Activated CD8-positive, alpha-beta memory T cell treated with anti-CD3 and anti-CD28 coated beads for 24 hours (primary cell): ENCODE measurements at places on chromosomes 1 and 21.

GRCh38 chr1:25774921-25775771, 24.8 kb upstream of the SELENON start:
- peak; percentile 87 for DNase-seq

GRCh38 chr1:117636637-117637425, 31.0 kb downstream of the TENT5C start:
- peak; percentile 38 for DNase-seq

GRCh38 chr1:182366596-182366995, 25.0 kb downstream of the GLUL start:
- no peak for DNase-seq

DNA sequence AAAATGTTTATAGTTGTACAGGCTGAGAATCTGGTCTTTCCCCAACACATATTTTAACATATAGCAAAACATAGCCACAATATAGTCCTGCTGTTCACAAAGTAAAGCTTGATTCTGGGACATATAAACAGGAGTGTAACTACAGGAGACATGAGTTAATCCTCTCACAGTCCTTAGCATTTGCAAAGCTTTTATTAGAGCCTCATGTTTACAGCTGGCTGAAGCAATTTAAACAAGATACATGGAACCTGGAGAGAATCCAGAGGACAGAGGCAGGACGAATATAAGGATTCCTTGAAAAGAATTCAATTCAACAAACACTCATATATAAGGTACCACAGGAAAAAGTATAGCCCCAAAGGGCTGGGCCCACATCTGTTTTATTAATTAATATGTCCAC, 163.4 kb downstream of the ADGRL4 start:
- no peak for DNase-seq

DNA sequence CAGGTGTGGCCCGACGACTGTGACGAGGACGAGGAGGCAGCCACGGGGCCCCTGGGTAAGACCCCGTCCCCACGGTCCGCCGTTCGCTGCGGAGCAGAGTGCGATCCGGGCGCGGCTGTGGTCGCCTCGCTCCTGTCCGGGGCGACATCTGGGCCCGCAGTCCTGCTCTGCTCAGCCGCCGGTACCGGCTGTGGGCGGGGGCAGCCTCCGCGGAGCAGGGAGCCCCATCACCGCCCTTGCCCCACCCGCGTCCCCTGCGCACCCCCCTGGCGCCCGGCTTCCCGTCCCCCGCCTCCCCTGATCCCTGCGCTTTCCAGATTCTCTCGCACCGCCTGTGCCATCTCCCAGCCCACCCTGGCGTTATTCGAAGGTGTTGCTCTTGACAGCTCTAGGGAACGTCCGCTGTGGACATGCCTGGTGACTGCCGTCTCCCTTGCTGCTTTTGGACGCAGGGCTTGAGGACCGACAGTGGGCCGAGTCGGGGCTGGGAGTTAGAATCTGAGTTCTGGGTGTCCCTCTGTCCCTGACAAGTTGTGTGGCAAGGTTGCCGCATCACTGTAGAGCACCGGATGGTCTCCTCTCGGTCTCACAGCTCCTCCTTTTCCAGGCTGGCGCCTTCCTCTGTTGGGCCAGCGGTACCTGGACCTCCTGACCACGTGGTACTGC, 596 bp downstream of the TOR3A start:
- DNase-seq: peak; percentile 76

DNA sequence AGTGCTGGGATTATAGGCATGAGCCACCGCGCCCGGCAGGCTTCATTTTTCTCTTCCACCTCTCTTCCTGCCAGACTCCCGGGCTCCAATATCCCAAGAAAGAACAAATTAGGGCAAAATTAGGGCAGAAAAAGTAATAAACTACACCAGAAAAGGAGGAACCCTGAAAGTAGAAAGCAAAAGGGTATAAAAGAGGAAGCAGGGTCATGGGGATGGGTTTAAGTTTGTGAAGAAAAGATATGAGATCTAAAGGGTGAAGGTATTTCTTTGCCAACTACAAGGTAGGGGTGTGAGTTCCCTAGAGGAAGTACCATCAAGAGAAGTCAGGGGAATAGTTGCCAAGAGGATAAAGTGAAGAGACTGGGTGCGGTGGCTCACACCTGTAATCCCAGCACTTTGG, 9.9 kb downstream of the PTPN22 start:
- no peak for DNase-seq

DNA sequence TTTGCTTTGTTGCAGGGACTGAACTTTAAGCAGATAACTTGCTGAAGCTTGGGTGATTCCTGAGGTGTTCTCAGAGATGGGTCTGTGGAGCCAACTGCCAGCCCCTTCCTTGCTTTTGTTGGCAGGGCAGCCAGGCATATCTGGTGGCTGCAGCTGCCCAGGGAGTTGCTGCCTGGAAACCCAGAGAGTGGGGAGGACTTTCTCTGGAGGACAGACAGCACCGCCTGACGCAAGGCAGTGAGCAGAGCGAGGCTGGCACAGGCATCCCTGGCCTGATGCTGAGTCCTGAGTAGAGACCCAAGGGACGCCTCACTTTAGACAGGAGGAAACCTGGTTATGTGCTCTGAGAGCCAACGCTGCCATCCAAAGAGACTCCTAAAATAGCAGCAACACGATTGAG, 9.8 kb upstream of the OLFML2B start:
- no peak for DNase-seq

- DNase-seq: no peak
Measured at GRCh38 chr1:159941141-159941540, 4.3 kb downstream of the IGSF9 start.

- no peak for DNase-seq
Measured at GRCh38 chr1:86567878-86568277, 21.0 kb downstream of the CLCA4 start.

DNA sequence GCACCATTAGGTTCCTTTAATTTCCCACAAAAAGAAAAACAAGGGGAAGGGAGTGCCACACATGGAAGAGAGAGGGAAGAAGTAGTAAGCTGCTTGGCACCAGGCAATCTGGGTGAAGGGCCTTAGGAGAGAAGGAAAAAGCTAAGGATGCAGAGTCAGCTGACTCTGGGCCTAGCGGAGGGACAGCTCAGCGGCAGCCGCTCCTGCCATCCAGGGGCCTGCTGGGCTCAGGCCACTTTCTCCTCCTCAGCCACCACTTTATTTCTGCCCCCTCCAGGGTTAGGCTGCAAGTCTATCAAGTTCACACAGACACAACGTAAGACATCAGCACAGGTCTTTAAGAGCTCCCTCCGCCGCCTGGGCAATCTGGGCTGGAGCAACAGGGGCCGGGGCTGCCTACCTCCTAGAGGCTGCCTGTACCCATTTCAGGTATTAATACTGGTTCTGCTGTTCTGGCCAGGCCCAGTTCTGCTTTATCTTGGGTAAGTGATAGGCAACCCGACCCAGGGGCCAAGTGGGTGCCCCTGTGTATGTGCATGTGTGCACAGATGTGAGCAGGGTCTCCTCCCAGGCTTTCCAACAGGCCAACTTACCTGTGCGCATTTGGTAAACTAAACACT, 53.6 kb downstream of the SLC45A1 start:
- no peak for DNase-seq

GRCh38 chr1:78277253-78277652, 213.5 kb upstream of the PTGFR start:
- DNase-seq: no peak

- DNase-seq: no peak
Measured at GRCh38 chr21:21247424-21247823, 249.2 kb downstream of the NCAM2 start.

DNA sequence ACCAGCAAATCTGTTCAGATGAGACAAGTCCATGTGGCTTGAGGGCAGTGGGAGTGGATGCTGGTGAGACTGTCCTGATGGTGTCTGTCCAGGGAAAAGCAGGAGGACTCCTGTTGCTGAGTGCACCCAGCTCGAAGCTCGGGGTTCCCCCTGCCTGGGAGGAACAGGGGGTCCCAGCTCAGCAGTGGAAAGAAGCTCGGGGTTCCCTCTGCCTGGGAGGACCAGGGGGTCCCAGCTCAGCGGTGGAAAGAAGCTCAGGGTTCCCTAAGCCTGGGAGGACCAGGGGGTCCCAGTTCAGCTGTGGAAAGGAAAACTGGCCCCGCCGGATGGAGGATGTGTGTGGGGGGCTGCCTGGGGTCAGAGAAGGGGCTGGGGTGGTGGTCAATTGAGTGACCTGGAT, 39.1 kb downstream of the CRYAA start:
- DNase-seq: peak; percentile 32

DNA sequence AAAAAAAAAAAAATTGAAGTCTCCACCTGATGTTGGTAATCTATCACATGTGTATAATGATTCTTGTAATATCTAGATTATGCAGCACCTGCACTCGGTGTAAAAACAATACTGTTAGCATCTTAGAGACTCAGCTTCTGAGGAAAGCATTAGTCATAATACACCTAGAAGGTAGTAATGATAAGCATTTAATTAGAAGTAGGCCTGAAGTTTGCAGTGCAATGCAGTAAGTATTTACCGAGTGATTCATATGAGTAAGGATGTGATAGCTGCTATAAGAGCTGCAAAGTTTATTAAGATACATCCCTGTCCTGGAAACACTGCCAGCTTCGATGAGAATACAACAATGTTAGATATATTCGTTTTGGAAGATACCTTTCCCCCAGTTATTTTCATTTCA, 196.4 kb downstream of the GREM2 start:
- no peak for DNase-seq

DNA sequence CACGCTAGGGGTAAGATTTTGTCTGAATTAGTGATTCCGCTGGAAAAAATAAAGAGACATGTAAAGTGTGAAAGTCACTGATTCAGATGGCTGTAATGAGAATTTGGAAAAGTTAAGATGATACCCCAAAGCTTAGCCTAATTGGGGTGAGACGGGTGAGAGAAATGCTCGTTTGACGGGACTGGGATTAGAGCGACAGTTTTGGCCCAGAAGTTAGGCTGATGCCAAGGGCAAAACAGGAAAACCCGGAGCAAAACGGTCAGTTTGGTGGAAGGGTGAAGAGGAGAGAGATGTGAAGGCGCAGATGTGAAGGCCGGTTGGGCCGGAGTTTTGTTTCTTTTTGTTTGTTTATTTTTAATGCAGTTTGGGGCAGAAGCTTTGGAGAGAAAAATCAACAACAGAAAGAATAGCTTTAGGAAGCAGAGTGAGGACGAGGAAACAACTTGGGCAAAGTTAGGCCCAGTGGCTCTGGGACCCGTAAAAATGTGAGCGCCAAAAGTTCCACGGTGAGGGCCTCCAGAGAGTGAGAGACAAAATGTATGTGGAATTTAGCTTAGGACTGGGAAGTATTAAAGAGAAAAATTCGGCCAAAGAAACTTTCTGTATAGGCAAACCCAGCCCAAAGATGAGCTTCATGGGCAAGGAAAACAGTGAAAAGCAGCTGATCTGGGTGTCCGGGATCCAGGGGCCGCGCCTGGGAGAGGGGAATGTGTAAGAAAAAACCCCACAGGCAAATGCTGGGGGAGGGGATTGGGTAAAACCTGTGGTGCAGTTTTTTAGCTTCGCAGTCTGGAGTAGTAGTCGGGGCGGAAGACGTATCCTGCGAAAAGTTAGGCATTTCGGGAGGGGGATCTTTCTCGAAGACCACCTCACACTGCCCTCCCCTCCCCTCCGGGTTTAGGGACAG, 1.2 kb downstream of the DMRTA2 start:
- no peak for DNase-seq
